ENCODE measurements at places on chromosomes 6 and 20. TPM values are rescaled to one million over a fixed set of nuclear protein-coding genes. Genes with fewer than 3 reads are reported as not detected.

The EPHA7 gene
- total RNA-seq: not detected

The C20orf141 gene
- total RNA-seq: not detected

The PARD6B gene
- total RNA-seq: 41.3 TPM

The VSX1 gene
- total RNA-seq: not detected

The HEY2 gene
- not detected for total RNA-seq

The CLDN20 gene
- not detected for total RNA-seq

The TRERF1 gene
- 12.4 TPM for total RNA-seq

The RPS18 gene
- total RNA-seq: 4,062 TPM
